ENCODE measurements at places on chromosomes 2 and 18.

- DNase-seq, result no peak
These were observed 186.8 kb downstream of the FIGN start for GRCh38 chr2:163548970-163549369.

- DNase-seq, result no peak
These were observed 47.8 kb upstream of the NABP1 start for GRCh38 chr2:191629976-191630712.

DNA sequence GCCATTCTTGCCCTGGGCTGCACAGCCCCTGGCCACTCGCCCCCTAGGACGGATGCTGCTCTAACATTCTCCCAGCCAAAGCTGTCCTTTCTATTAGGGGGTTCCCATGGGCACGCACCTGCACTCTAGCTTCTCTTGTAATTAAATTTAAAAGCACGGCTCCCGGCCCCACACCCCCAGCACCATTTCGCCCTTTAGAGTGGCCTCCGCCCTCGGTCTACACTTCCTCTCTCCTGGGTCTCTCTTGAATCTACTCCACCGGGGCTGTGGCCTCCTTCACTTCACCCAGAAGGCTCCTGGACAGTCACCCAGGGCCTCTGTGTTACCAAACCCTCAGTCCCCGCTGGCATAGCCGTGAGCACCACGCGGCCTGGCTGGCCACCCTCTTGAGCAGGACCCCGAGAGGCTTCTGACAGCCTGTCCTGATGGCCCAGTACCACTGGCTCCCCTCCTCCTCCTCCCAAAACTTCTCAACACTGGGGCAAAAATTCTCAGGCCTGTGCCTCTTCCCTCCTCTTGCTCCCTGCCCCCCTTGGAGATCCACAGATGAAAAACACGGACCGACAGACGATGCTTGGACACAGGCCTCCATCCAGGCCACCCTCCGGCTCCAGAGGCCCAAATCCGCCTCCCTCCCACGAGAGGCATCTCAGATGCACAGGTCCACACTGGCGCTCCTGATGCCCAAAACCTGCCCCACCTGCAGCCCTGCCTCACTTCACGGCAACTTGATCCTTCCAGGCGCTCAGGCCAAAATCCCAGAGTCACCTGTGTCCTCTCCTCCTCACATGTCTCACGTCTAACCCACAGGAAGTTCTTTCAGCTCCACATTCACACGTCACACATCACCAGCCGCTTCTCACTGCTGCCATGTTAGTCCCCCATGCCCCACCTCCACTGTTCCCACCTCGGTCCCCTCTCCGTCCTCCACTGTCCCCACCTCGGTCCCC, 6.9 kb upstream of the RAB17 start:
- DNase-seq, result no peak

GRCh38 chr18:62001396-62001795, 108.6 kb upstream of the RNF152 start:
- no peak for DNase-seq

- no peak for DNase-seq
These were observed 72.6 kb downstream of the ACTR2 start for GRCh38 chr2:65300134-65300760.

GRCh38 chr2:9638532-9638931, 7.7 kb upstream of the YWHAQ start:
- no peak for DNase-seq

DNA sequence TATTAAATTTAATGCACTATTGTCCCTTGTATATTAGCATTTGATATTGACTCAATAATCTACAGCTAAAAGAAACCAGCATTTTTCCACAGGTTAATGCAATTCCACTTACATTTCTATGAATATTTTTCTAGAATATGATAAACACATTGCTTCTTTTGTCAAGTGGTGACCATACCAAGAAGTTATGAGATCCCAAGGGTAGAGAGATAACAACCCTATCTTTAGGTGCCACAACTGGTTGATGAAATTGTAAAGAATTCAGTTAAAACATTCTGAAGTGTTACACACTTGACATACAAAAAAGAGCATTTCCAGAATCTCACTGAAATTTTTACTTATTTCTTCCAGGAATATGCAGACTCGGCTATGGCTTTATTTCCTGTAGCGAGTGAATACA, 56.0 kb downstream of the ABCG8 start:
- no peak for DNase-seq
